ENCODE measurements at places on chromosomes 12 and 14.

- no peak for DNase-seq
Measured at GRCh38 chr12:111010061-111010460, 89.7 kb upstream of the MYL2 start.

DNA sequence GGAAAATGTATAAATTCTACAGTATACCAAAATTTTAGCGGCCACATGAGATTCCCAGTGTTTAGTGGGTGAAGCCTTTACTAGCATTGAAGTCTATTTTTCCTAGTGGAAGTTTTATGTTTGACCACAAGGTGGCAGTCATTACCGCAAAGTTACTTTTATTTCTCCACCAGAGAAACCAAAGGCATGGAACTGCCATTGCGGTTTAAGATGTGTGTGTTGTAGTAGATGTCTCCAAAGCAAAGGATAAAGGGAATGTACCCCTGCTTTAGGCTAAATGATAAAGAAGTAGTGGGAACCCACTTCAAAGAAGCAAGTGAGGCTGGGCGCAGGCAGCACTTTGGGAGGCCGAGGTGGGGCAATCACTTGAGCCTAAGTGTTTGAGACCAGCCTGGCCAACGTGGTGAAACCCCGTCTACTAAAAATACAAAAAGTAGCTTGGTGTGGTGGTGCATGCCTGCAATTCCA lies 140.5 kb downstream of the PRKCH start:
- DNase-seq: peak; percentile 79

DNA sequence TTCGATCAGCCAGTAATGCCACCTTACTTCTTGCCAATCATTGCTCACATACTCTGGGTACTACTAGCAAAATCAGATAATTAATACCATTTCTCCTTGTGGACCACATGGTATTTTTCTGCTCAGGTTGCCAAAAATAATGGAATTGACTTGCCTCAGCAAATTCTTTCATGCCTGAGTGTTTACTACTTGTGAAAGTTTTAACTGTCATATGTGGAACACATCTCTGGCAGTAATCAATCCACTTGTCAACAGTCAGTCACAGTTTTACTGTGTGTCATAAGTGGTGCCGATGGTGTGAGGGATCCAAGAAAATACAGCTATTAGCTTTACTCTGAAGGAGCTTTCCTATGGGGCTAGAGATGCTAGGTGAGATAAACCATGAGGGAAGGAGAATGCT lies 55.3 kb upstream of the ATF1 start:
- no peak for DNase-seq

DNA sequence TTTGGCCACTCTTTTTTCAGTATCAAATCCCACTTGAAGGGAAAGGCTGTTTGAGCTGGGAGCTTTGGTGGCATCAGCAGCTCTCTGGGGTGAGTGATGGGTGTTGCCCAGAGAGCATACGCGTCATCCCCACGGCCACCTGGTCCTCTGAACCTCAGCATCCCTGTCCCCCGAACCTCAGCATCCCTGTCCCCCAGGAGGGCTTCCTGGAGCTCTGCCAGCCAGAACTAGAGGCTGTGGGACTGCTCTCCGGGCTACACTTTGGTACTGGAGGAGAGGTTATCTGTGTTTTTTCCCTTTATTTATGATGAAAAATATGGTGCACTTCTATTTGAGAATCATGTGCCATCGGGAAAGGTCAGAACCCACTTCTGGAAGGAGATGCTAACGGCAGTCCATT lies 131.5 kb upstream of the RTL1 start:
- DNase-seq: no peak

- no peak for DNase-seq
Measured at GRCh38 chr12:131860472-131861260, 32.5 kb downstream of the MMP17 start.

GRCh38 chr12:117100251-117100650 lies 1.0 kb upstream of the TESC start:
- DNase-seq: no peak

- DNase-seq: peak; percentile 37
Measured at GRCh38 chr12:40502322-40502721, 189.9 kb upstream of the CNTN1 start.

DNA sequence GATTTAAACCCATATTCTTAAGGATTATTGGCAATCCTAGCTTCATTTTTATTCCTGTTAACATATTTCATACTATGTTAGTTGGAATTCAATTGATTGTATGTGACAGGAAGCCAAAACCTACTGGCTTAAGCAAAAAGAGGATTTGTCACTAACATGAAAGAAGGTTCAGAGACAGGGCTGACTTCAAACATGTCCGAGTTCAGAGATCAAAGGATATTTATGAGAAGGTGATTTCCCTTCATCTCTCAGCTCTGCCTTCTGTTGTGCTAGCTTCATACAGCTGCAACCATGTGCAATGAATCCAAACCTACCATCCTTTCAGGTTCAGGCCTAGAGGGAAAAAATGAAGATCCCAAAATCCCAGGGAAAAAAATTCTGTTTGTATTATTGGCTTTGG lies 349.7 kb downstream of the ATP23 start:
- no peak for DNase-seq

DNA sequence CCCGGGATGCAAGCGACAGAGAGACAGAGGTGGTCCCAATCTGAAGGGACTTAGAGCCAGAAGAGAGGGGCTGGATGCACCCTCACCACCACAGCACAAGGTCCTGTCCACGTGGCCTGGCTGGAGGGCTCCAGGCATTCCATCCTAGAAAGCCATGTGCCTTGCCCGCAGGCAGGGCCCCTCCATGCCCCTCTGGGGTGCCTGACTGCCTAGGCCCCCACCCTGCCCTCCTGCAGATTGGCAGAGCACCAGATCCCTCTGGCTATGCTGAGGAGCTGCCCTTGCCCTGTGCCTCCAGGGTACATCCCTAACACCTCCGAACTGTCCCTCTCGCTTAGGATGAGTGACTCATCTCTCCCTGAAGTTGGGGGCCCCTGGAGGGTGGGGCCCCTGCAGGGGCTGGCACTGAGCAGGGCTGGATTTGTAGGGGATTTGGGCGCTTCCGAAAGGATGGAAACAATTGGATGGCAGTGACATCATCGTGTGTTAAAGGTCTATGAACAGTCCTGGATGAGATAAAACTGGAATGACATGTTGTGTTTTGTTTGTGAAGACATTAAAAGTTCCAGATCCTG lies 50.9 kb downstream of the CHGA start:
- no peak for DNase-seq

DNA sequence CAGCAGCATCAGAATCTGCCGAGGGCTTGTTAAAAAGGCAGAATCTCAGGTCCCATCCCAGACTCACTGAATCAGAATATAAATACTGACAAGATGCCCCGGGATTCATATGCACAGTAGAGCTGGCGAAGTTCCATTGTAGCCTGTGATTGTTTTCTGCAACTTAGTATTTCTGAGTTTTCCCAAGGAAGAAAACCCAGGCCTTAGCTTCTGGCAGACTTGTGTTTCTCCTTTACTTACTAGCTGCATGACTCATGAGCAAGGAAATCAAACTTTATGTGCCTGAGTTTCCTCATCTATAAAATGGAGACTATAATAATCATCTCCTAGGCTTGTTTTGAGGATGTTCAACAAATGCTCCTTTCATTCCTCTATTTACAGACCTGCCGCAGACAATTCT lies 278.5 kb upstream of the PLEKHG7 start:
- no peak for DNase-seq

DNA sequence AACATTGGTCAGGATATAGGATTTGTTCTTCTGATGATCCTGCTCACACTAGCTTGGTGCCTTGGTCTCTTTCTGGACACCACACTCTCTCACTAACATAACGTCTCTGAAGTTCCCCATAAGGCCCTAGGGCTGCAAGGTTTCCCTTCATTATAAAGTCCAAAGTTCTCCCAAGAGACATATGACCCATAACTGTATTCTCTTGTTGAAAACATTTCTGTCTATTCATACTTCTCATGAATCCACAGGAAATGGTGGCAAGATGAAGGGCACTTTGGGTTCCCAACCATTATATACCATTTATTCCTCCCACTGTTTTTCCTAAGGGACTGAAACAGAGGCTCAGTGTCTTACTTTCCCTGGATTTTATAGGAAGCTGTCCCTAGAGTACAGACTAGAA lies 37.1 kb upstream of the KITLG start:
- DNase-seq: no peak

- no peak for DNase-seq
Measured at GRCh38 chr14:97707603-97708002, 910.4 kb downstream of the VRK1 start.

DNA sequence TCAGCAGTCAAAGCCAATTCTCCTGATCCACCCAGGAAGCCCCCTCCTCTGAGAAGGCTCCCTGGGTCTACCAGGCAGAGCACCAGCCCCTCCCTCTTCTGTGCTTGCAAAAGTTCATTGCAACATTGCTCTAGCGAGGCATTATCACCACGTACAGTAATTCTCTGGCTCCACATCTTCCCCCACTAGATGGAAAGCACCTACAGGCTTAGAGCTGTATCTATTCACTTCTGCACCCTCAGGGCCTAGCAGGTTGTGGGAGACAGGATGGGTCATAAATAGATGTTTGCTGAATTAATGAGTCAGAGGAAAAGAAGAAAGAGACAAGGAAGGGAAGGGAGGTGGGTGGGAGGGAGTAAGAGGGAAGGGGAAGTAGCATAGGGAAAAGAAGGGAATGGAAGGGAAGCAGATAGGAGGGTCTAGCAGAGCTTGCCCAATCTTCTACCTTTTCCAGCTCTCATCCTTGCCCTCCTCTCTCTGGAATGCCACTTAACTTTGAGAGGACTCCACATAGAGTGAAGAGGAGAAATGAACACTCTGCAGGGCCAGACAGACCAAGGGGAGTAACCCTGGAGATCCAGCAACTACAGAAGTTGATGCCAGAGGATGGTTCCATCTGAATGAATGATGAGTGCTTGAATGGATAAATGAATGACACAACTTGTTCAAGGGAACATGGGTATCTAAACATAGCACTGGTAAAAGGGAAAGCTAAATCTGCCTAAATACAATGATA lies 42.0 kb upstream of the NT5DC3 start:
- DNase-seq: no peak

GRCh38 chr12:15778126-15778525 lies 11.1 kb downstream of the EPS8 start:
- no peak for DNase-seq

- DNase-seq: no peak
Measured at GRCh38 chr14:42407153-42407552, 800.5 kb downstream of the LRFN5 start.

- DNase-seq: peak; percentile 92
Measured at GRCh38 chr14:75604979-75605851, 26.8 kb downstream of the FLVCR2 start.

- DNase-seq: no peak
Measured at GRCh38 chr14:33848706-33849454, 102.0 kb downstream of the EGLN3 start.

GRCh38 chr12:12305568-12306300 lies 38.9 kb upstream of the LRP6 start:
- no peak for DNase-seq

- no peak for DNase-seq
Measured at GRCh38 chr14:101937926-101938767, 26.2 kb upstream of the DYNC1H1 start.

DNA sequence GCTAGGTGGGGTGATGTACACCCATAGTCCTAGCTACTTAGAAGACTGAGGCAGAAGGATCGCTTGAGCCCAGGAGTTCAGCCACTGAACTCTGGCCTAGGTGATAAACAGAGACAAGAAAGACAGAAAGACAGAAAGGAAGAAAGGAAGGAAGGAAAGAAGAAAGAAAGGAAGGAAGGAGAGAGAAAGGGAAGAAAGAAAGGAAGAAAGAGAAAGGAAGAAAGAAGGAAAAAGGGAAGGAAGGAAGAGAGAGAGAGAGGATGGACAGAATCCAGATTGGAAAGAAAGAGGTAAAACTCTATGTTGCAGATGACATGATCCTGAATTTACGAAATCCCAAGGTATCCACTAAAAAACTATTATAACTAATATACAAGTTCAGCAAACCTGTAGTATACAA lies 8.2 kb downstream of the INTS13 start:
- no peak for DNase-seq

DNA sequence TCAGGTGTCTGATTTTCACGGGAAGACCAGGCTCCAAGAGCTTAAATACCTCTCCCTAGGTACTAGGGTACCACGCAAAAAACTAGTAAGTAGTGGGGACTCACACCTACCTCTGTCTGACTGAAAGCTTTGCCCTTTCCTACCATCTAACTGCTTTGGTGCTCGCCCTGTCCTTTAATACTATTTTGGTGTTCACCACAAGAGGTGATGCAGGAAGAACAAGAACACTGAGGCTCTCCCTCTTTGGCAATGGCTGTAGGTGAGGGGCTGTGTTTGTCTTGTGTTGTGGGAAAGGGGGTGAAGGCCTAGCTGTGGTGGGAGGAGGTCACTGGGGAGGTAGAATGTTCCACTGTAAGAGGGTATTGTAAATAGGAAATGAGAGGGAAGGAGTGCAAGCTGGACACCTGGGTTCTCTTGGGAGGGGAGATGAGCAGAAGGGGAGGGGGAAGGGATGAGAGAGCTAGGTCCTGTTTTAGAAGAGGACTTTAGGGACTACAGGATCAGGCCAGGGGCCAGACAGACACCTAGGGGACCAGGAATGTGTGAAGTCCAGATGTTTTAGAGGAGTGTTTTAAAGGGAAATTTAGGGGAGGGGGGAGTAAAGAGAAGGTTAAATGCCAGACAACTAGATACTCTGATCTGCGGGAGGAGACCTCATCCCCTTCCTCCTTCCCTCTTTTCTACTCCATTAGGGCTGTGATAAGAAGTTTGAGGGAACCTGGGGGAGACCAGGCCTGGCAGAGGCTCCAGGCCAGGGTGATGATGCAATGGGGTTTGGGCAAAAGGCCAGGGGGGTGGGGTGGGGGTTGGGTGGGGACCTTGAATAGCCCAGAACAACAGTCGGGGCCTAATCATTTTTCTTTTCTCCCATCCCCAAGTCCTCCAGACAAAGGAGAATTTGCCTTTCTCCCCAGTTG lies 2.1 kb downstream of the ITGA5 start:
- DNase-seq: peak; percentile 52

DNA sequence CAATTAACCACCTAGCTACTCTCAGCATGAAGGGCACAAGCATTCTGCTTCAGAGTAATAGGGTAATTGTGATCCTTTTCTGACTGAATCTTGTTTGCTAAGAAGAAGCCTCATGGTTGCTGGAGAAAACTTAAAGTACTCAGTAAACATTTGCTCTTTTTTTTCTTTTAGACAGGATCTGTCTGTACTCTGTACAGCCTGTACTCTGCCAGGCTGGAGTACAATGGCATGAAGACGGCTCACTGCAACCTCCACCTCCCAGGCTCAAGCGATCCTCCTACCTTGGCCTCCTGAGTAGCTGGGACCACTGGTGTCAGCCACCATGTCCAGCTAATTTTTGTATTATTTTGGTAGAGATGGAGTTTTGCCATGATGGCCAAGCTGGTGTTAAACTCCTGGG lies 12.4 kb downstream of the PPP1R13B start:
- no peak for DNase-seq

DNA sequence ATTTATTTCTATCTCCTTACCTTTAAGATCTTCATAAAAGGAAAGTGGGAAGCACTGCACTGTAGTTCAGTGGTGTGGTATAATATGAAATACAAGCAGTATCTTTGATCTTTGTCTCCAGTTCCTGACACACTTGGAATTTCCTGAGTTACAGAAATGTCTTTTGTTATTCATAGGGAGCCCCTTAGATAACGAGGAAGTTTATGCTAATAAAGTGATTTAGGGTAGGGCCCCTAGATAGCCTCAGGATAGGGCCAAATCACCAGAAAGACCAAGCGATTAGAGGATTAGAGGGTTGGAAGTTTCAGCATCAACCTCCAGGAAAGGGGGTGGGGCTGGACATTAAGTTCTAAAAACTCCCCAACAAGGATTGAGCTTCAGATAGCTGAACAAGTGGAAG lies 29.9 kb upstream of the DDHD1 start:
- no peak for DNase-seq

GRCh38 chr12:71610031-71610795 lies 53.4 kb downstream of the ZFC3H1 start:
- DNase-seq: peak; percentile 55

Data from Kasumi-1 (cell line).